ENCODE measurements at places on chromosomes 7 and 10. TPM values are rescaled to one million over a fixed set of nuclear protein-coding genes. Genes with fewer than 3 reads are reported as not detected.

The ANK3 gene
- total RNA-seq = 4.8 TPM

The TAS2R16 gene
- not detected for total RNA-seq

The ANXA11 gene
- 277 TPM for total RNA-seq

The LIPF gene
- not detected for total RNA-seq

The CLDN4 gene
- 0.25 TPM for total RNA-seq

The MACC1 gene
- total RNA-seq = 0.44 TPM

The NCF1 gene
- 3.8 TPM for total RNA-seq

The MAGI2 gene
- 0.19 TPM for total RNA-seq

The OPN4 gene
- not detected for total RNA-seq

The MOGAT3 gene
- not detected for total RNA-seq

The TUBGCP2 gene
- 69.3 TPM for total RNA-seq

The KLF14 gene
- total RNA-seq = not detected

The ZNF804B gene
- not detected for total RNA-seq

The GPER1 gene
- 0.19 TPM for total RNA-seq

The SPAG6 gene
- total RNA-seq = 0.77 TPM

The SPRN gene
- total RNA-seq = not detected

The CLDN12 gene
- 3.6 TPM for total RNA-seq

The CYP2C8 gene
- not detected for total RNA-seq

The INSYN2A gene
- not detected for total RNA-seq

DNA sequence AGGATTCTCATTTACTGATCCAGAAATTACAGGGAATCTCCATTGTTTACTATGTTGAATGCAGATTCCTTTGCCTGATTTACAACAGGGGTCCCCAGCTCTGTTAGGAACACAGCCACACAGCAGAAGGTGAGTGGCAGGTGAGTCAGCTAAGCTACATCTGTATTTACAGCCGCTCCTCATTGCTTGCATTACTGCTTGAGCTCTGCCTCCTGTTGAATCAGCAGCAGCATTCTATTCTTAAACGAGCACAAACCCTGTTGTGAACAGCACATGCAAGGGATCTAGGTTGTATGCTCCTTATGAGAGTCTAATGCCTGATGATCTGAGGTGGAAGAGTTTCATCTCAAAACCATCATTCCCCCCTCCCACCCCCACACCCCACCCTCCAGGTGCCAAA lies 23.3 kb upstream of the CELF2 start:
- DNase-seq = no peak

DNA sequence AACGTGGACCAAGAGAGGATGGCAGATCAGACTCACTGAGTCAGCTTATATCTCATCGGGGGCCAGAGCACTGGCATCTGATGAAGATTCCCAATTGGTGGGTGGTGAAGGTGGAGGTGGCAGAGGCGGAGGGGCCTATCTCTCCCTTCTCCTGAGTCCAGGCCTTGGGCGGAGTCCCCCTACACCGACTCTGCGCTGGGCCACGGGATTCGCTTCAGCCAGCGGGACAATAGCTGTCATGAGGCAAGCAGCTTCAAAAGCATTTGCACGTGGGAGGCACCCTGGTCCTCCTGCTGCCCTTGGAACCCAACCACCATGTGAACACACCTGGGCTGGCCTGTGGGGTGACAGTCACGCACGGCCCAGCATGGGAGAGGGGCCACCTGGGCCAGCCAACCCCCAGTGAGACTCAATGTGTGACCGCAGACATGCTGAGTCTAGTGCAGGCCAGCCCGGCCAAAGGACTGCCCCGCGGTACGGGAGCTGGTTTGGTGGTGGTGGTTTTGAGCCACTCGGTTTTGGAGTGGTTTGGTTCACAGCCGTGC lies 466.8 kb upstream of the FOXK1 start:
- DNase-seq = no peak

GRCh38 chr7:29495653-29496052 lies 68.0 kb upstream of the PRR15 start:
- DNase-seq = no peak

DNA sequence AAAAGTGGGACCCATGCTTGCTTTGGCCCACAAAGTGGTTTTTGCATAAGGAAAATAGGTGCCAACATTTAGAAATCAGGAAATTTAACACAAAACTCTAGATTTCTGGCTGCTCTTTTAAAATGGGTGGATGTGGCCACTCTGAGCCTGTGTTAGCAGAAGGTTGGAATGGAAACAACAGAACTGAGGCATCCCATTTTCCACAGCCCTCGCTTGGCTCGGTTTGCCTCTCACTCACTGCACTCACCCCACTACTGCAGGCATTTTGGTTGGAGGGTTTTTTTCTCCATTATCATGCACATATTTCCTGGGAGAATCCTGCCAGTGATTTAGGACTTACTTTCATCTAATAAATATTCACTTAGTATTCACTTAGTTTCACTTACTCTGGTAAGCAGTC lies 178.9 kb downstream of the BICC1 start:
- no peak for DNase-seq

GRCh38 chr10:21527598-21528235 lies 2.2 kb upstream of the SKIDA1 start:
- no peak for DNase-seq

DNA sequence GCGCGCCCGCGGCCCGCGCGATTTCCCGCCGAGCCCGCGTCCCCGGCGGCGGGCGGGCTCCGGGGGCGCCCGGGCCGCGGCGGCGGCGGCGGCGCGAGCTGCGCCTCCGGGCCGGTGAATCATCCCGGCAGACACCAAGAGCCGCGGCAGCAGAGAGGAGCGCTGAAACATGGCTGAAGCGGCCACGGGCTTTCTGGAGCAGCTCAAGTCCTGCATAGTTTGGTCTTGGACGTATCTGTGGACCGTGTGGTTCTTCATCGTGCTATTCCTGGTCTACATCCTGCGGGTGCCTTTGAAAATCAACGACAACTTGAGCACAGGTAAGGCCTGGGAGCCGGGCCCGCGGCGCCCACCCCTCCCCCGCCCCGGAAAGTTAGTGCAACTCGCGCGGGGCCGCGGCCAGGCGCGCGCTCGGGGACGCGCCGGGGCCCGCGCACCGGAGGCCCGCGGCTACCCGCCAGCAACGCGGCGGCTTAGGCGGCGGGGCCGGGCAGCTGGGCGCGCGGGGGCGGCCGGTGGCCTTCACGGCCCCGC lies at the start of gene ST7:
Gene ST7 (plus strand): TSS at position 130 of the 534 bp plus-strand sequence. CDS start 40 bp downstream, at position 170.
- DNase-seq = peak; percentile 79

DNA sequence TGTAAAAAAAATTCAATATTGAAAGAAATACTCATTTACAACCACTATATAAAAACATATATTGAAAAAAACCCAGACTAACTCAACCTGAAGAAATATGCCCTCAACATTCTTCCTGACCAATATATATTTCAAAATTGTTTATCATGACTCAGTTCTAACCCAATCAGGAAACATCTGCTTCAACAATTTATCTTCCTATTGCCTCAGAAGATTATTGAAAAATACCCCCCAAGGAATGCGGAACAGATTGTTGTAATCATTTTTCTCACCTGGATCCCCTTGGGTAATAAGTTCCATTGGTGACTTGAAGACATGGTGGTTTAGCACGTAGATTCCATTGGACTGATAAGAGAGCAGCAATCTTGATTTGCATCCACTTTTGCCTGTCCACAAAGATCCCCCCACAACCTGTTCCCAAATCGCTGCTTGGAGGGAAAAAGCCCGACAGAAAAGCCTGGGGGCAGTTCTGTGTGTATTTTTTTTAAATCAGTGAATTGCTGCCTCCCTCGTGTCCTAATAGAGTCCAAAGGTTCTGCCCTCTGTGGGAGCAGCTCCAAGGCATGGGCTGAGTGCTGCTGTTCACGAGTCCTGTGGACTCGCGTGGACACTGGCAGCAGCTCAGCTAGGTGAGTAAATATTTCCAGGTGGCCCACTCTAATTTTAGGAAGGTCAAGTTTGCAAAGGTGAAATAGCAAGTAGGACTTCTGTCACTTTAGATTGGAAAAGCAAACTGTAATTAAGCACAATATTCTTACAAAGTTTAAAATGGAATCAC lies 5.9 kb upstream of the INHBA start:
- DNase-seq = no peak

DNA sequence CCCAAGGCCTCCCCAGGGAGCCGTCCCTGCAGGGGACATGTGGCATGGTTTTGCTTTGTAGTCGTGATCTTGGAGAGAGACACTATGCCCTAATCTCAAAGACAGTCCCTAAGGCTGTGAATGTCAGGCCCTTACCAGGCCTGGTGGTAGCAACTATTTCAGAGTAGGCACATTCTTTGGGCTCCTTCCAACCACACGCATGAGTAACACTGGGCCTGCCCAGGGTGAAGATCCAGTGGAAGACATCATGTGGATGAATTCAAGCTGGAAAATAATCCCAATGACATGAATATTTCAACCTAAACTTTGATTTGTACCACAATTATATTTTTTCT lies 39.5 kb upstream of the INSIG1 start:
- no peak for DNase-seq

DNA sequence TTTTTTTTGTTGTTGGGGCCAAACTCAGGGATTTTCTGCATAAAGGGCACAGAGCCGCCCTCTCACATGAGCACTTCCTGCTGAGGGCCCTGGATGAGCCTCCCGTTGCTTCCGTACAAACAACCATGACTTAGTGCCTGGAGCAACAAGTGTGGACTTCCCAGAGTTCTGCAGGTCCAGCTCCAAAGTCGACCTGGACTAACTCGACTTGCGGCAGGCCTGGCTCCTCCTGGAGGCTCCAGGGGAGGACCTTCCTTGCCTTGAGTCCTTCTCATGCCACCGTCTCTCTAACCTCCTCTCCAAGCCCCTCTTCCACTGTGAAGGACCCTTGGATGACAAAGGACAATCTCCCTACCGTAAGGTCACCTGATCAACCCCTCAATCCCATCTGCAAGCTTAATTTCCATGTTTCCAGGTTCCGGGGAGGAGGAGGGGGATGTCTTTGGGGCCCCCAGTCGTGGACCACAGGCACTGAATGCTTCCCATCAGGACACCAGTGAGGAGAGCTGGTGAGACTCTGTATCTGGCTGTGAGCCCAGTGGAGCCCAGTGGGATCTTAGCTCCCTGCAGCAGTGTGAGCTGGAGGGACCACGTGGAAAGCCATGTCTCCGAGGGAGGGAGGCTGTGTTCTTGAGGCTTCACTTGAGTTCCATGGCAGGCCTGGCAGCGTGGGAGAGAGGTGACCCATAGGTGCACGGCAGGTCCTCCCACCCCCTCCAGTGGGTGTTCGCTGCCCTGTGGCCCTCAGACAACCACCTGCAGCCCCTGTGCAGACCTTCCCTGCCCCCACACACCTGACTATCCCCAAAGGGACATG lies 199.5 kb upstream of the PPP2R2D start:
- DNase-seq = no peak

GRCh38 chr7:127391591-127392181 lies 822 bp downstream of the ZNF800 start:
- peak; percentile 80 for DNase-seq

DNA sequence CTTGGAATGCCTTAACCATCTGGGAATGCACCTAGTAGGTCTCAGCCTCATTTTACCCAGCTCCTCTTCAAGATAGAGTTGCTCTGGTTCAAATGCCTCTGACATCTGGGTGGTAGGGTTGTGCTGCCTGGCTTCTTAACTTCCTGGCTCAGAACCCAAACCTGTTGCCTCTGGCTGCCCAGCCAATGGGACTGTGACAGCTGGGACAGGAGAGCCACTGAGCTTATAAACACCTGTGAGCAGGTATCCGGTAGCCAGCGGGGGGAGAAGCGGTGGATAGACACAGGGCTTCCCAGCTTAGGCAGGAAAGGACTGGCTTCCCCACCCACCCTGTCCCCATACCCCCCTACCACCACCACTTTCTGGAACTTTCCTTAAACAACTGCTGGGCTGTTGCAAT lies 115.8 kb upstream of the CARD11 start:
- no peak for DNase-seq

- DNase-seq = no peak
Measured at GRCh38 chr10:111126077-111126476, 49.2 kb downstream of the ADRA2A start.

- DNase-seq = no peak
Measured at GRCh38 chr10:105063796-105064195, 422.7 kb downstream of the SORCS3 start.

GRCh38 chr7:129308047-129308446 lies 83.2 kb downstream of the AHCYL2 start:
- DNase-seq = no peak

DNA sequence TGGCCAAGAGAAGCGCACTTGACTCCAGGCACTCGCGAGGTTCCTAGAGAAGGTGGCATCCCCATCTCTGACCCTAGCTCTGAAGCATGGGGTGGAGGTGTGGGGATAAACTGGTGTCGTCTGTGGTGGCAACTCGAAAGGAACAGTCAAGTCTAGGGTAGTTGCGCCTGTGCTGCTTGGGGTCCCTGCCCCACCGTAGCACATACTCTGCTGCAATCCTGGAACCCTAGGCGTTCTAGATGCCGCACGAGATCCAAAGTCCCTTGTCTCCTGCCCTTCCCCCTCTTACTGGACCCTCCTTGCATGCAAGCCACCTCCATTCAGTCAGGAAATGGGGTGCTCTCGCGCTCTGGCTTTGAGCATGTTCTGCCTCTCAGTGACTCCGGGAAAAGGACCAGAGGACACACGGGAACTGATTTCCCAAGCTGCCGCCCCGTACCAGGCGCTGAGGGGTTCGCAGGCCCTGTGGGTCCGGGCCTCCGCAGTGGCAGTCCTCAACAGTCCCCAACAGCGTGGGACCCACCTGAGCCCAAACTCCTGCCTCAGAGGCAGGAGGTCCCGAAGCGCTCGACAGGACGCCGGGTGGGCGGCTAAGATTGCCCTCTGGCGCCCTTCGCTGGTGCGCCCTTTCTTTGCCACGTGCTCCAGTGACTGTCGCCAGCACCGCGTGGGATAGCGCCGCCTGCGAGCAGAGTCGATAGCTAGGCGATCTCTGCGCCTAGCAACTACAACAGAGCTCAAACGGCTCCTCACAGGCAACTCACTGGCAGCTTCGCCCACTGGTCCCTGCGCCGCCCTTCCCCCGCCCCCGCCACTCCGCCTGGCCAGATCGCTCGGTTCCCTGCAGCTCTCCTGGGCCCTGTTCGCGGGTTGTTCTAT lies 452.0 kb downstream of the REEP3 start:
- no peak for DNase-seq

GRCh38 chr10:7866176-7866575 lies 47.9 kb downstream of the TAF3 start:
- no peak for DNase-seq

DNA sequence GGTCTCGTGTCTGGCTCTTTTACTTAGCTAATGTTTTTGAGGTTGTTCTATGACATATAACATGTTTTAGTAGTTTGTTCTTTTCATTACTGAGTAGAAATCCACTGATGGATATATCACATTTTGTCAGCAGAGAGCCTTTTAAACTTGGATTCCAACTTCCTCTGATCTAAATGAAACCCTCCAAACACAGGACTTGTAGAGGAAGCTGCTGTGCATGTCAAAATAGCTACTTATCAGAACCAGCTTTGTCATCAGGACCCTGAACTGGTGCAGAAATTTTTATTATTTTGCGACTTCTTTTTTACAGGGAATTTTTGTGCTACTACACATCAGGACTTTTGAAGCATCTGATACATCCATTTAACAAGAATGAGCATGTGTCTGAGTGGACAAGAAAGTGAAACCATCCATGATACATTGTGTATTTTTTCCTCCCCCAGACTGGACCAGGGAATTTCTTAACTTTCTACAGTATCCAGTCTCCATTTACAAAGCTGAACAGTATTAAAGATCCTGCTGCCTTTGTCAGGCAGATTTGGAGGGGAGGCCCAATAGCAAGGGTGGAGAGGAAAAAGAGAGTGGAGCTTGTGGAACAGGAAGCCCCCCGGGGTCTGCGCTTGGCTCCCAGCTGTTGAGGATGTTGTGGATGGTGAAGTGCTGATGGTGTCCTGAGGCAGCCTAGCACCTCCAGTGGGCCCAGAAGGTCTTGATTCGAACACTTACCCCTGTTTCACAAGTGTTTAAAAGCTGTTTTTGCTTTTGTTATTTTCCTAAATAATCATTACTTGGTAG lies 29.3 kb upstream of the MTPAP start:
- no peak for DNase-seq

GRCh38 chr7:28754027-28754426 lies 204.1 kb downstream of the TRIL start:
- DNase-seq = no peak

All from activated naive CD8-positive, alpha-beta T cell treated with anti-CD3 and anti-CD28 coated beads, Interleukin-2, amount 10 ng/mL, durations not matched to agents 7 days and 5 days (primary cell).